Activated CD8-positive, alpha-beta memory T cell treated with anti-CD3 and anti-CD28 coated beads for 4 hours (primary cell): ENCODE measurements at places on chromosomes 7 and 10.

- peak; percentile 10 for DNase-seq
These were observed 29.5 kb upstream of the ANKRD2 start for GRCh38 chr10:97543025-97543546.

DNA sequence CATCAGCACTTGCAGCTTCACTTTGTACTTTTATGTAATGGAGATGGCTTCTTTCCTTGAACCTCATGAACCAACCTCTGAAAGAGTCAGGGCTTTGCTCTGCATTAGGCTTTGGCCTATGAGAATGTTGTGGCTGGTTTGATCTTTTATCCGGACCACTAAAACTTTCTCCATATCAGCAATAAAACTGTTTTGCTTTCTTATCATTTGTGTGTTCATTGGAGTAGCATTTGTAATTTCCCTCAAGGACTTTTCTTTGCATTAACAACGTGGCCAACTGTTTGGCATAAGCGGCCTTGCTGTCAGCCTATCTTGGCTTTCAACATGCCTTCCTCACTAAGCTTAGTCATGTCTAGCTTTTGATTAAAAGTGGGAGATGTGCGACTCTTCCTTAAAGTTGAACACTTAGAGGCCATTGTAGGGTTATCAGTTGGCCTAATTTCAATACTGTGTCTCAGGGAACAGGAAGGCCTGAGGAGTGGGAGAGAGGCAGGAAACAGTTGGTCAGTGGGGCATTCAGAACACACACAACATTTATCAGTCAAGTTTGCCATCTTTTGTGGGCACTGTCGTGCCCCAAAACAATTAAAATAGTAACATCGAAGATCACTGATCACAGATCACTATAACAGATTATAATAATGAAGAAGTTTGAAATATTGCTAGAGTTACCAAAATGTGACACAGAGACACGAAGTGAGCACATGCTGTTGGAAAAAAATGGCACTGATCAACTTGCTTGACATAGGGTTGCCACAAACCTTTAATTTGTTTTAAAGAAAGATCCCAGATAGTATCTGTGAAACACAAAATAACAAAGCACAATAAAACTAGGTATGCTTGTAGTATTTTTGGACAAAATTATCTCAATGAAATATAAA lies 64.7 kb downstream of the NRF1 start:
- DNase-seq: no peak

GRCh38 chr7:114656466-114656865 lies 241.9 kb downstream of the FOXP2 start:
- DNase-seq: no peak

DNA sequence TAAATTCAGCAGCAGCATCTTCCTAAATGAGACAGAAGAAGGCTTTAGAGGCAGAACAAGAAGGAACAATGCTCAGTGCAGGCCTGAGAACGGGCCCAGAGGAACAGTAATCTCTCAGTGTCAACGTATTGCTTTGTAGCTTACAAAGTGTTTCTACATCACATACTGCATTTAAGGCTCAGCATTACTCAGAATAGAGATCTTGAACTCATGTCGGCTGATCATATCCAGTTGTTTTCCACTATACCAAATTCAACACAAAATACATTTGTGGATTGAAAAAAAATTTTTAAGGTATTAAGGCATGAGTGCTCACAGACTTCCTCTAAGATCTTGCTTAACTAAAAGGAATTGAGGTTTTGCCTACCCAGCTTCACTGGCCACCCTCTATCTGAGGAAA lies 325.1 kb downstream of the HPSE2 start:
- no peak for DNase-seq

GRCh38 chr10:99369551-99369950 lies 40.4 kb downstream of the CNNM1 start:
- no peak for DNase-seq

- no peak for DNase-seq
These were observed 3.9 kb downstream of the ADD3 start for GRCh38 chr10:110011681-110012080.

DNA sequence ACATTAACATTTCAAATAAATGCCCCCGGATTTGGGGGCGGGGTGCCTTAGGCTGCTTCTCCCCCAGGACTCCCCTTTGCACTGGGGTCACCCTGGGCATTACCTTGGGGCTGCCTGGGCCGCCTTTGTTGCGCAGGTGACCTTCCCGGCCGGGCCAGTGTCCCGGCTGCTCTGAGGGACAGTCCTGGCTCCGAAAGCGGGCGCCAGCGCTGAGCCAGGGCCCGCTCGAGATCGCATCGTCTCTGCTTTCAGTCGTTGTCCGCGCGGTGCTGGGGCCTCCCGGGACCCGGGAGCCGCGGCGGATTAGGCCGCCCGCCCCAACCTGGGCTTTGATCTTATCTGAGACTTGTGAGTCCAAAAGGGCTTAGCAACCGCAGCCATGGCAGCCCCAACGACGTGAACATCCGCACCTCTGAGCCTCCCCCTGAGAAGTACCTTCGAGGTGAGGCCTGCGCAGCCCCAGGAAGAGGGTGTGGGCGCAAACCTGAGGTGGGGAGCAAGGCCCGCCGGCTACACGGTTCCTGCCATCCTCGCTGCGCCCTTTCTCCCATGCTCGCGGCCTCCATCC lies 14.8 kb upstream of the WAPL start:
- no peak for DNase-seq

DNA sequence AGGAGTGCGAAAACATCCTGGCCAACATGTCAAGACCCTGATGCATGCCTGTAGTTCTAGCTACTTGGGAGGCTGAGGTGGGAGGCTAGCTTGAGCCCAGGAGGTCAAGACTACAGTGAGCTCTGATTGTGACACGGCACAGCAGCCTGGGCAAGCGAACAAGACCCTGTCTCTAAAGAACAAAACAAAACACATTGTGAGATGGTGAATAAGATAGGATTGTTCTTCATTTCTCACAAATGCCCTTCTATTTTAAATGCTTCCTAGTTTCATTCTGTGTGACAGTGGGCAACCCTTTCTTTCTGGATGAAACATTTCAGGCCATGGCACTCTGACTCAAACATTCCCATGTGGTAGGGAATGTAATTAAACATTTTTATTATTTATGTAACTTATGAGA lies 13.5 kb downstream of the EFCAB10 start:
- no peak for DNase-seq

- DNase-seq: no peak
These were observed 96.5 kb downstream of the NRP1 start for GRCh38 chr10:33237736-33238624.

- DNase-seq: no peak
These were observed 25.8 kb upstream of the LANCL2 start for GRCh38 chr7:55339033-55340000.

- no peak for DNase-seq
These were observed 18.4 kb upstream of the PON1 start for GRCh38 chr7:95342642-95343307.

- no peak for DNase-seq
These were observed 353.6 kb downstream of the CALN1 start for GRCh38 chr7:72058579-72058978.

- no peak for DNase-seq
These were observed 8.8 kb upstream of the LAMB4 start for GRCh38 chr7:108138911-108139310.

- DNase-seq: no peak
These were observed 29.5 kb upstream of the INSIG1 start for GRCh38 chr7:155268211-155268610.
